Dermis microvascular lymphatic vessel endothelial cell (primary cell): ENCODE measurements at places on chromosomes 3 and 15.
A peak's percentile ranks its signal among the peaks of the same experiment; 100 is the strongest.

DNA sequence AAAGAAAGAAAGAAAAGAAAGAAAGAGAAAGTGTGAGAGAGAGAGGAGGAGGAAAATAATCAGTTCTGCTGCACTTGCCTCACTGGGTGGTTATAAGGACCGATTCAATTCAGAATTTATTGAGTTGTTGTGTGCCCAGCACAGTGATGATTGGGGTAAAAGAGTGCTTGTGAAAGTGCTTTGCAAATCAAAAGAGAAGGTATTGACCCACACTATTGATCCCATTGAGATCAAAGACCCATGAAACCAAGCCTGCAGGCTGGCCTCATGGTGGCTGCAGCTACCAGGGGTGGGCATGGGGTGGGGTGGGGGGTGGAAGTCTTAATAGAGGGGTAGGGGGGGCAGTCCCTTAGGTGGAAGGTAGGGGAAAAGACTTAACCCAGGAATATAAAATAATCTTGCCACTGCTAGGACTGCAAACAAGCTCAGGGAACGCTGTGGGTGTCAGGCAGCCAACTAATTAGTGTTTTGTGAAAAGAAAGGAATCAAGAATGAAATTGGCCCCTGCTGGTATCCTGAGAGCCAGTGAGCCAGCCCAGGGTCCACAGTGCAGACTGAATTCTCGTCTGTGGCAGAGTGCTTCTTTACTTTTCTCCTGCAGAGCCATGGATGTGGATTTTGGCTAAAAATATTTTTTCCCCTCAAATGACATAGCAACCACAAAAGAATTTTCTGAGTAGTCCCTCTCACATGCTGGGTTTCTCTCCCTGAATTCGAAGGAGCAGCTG is 34.2 kb downstream of the CLEC3B start:
- DNase-seq: no peak

DNA sequence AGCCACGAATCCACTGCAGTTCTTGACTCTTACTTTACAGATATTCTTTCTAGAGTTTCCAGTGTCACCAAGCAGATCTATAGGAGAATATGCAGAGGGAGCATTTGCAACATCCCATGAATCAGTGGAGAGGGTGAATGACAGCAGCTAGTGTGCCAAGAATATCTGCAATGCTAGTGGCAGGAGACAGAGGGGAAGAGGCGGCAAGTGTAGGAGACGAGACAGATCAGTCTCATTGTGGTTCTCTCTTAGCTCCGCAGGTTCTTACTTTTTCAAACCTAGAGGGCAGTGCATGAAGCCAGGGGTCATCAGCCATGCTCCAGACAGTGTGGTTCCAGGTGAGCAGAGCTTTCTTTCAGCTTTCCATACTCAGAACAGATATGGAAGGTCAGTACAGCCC is 744 bp downstream of the ZNF619 start:
- no peak for DNase-seq

GRCh38 chr15:75107908-75108838 is 84.8 kb downstream of the PPCDC start:
- DNase-seq: peak; percentile 28

DNA sequence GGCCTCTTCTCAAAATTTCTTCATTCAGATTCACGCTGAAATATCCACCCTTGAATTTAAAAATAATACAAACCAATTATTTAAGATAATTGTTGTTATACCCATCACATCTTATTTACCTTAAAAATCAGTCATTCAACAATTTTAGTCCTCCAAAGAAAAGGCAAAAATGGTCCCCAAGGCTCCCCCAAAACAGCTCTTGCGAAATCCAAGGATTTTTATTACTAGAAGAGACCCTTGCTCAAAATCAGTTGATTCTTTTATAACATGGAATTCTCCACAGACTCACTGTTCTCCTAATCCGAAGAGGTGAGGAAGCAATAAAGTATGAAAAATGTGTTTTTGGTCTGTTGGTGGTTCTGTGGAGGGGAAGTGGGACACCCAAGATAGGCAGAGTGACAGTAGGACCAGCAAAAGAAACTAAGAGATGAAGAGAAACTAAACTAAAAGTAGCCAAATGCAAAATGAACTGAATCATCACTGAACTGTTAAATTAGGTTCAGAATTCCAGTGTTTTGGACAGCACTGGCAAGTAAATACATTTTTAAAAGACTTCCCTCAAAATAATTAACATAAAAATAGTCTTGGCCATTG is 19.1 kb upstream of the PLCH1 start:
- DNase-seq: no peak
